ENCODE measurements at places on chromosomes 1 and 21.

GRCh38 chr1:237316352-237316751 is 274.4 kb downstream of the RYR2 start:
- H3K27me3 ChIP-seq, result no peaks in the 10 kb centered on the region
- DNase-seq, result no peak
- H3K4me1 ChIP-seq, result no peaks in the 10 kb centered on the region

GRCh38 chr1:165284454-165284853 is 72.1 kb downstream of the LMX1A start:
- no peaks in the 10 kb centered on the region for H3K4me1 ChIP-seq
- H3K36me3 ChIP-seq, result no peaks in the 10 kb centered on the region
- DNase-seq, result no peak
- H3K27ac ChIP-seq, result no peak overlapping the region
- H3K4me3 ChIP-seq, result no peak overlapping the region
- peaks cover 3% of the 10 kb centered on the region for H3K27me3 ChIP-seq

DNA sequence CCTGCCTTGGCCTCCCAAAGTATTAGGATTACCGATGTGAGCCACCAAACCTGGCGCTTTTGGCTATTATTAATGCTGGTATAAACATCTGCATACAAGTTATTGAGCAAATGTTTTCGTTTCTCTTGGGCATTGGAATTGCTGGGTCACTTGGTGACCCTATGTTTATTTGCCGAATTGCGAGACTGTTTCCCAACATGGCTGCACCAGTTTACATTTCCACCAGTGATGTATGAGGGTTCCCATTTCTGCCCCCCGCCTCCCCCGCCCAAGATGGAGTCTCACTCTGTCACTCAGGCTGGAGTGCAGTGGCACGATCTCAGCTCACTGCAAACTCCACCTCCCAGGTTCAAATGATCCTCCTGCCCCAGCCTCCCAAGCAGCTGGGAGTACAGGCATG is 20.9 kb downstream of the SFPQ start:
- H3K4me3 ChIP-seq, result no peak overlapping the region

GRCh38 chr1:242641461-242641860 is 117.0 kb upstream of the PLD5 start:
- no peaks in the 10 kb centered on the region for H3K27me3 ChIP-seq
- H3K36me3 ChIP-seq, result no peaks in the 10 kb centered on the region
- H3K27ac ChIP-seq, result no peak overlapping the region
- H3K4me1 ChIP-seq, result no peaks in the 10 kb centered on the region
- H3K4me3 ChIP-seq, result no peak overlapping the region
- DNase-seq, result no peak

DNA sequence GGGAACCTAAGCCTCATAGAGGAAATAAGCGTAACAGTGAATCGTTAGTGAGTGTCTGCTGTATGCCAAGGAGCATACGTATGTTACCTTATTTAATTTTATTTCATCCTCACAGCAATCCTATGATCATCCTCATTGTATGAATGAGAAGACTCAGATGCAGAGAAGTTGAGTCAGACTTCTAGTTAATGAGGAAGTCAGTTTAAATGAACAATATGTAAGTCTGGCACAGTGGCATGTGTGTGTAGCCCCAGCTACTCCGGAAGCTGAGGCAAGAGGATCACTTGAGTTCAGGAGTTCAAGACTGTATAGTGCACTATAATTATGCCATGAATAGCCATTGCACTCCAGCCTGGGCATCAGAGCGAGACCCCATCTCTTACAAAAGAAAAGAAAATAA is 148.0 kb downstream of the ZZZ3 start:
- no peak for DNase-seq
- H3K4me1 ChIP-seq, result no peaks in the 10 kb centered on the region
- H3K4me3 ChIP-seq, result no peak overlapping the region
- no peaks in the 10 kb centered on the region for H3K27me3 ChIP-seq
- no peak overlapping the region for H3K27ac ChIP-seq
- no peaks in the 10 kb centered on the region for H3K36me3 ChIP-seq

DNA sequence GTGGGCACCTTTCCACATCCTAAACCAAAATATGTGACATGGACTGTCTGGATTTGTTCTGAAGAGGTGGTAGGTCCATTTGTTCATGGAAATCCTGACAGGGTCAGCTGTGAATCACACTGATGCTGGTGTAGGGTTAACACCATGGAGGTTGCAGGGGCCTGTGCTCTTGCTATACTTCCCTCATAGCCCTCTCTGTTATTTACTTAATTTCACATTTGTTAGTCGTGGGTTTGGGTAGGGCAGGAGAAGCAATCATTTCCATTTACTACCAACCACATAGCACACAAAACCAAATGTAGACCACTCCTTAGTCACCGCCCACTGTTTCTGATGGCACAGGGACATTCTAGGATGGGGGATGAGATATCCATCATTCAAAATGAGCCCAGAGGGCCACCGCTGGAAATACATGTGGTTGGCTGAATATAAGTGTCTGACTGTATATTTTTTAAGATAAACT is 61.8 kb upstream of the POU2F1 start:
- H3K4me1 ChIP-seq, result peaks cover 5% of the 10 kb centered on the region
- H3K27me3 ChIP-seq, result no peaks in the 10 kb centered on the region
- no peak overlapping the region for H3K4me3 ChIP-seq

DNA sequence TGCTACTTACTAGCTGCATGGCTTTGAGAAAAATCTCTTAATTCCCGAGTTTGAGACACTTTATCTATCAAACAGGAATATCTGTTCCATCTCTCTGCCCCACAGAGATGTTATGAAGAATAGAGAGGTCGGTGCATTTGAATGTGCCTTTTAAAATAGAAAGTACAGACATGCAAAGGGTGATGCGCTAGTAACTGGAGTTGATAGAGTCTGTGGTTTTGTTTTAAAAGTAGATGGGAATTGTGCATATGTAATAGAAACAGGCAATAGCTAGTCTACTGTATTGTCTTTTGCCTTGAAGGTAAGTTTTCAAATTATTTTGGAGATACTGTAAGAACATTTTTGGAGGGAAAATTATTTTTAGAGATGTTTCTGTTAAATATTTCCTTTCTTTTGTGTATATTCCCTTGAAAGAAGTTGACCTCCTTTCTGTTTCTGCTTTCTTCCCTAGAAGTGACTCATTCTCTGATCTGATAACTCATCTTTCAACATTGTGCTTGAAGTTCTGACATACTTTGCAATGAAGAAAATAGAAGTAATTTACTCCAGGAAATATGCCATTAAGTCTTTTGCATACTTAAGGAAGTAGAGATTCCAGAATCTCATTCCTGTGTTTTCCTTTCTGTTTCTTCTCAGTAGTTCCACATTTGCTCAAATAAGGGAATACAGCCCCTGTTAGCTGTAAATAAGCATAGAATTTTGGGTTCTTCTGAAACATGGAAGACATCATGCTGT is 151.6 kb downstream of the SDCCAG8 start:
- H3K4me1 ChIP-seq, result no peaks in the 10 kb centered on the region
- no peaks in the 10 kb centered on the region for H3K27me3 ChIP-seq
- no peak overlapping the region for H3K4me3 ChIP-seq
- no peak for DNase-seq

DNA sequence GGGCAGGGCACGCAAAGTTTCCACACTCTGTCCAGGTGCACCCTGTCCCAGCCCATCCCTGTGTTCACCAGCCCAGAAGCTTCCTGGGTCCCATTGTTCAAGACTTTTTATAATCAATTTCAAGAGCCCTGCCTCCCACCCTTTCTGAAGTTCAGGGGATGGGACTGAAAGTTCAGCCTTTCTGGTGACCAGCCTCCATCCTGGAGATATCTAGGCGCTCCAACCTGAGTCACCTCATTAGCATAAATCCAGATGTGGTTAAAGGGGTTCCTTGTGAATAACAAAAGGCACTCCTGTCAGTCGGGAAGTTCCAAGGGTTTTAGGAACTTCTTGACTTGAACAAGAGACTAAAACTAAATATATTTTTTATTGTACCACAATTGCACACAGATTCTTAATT is 48.4 kb upstream of the RAP1A start:
- H3K4me1 ChIP-seq, result peaks cover 17% of the 10 kb centered on the region
- DNase-seq, result no peak
- H3K27me3 ChIP-seq, result no peaks in the 10 kb centered on the region
- H3K36me3 ChIP-seq, result no peaks in the 10 kb centered on the region

DNA sequence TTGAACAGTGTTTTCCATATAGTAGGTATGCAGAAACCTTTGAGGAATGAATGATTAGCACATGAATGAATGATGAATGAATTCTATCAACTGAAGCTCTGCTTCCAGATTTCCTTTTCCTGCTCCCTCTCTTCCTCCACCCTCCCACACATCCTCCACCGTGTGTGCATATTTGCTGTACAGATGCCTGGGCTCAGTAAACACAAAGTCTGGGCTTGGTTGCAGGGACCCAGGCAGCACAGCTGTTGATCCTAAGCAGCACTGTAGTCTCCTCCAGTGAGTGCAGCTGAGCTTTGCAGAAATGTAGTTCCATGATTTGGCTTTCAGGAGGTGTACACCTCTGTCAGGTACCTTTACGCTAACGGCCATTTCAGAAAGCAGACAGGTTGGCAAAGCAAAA is 611.7 kb downstream of the NUF2 start:
- H3K27me3 ChIP-seq, result no peaks in the 10 kb centered on the region
- H3K4me1 ChIP-seq, result no peaks in the 10 kb centered on the region
- H3K4me3 ChIP-seq, result no peak overlapping the region
- H3K36me3 ChIP-seq, result no peaks in the 10 kb centered on the region
- no peak for DNase-seq

DNA sequence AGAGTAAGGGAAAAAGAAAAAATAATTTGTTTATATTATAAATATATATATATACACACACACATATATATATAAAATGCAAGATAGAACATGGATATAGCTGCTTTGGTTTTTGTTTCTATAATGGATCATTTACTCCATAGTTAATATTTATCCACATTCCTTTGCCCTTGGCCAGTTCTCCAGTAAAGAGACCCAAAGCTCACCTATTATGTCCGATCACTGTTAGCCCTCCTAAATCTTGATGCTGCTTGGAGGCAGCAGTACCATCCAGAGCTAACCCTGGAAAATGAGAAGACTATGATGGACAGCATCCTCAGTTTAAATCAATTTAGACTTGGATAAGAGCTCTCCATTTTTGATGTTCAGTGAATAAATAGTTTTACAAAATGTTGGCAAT is 407.7 kb downstream of the PLPP3 start:
- no peaks in the 10 kb centered on the region for H3K4me1 ChIP-seq
- no peak overlapping the region for H3K27ac ChIP-seq
- H3K36me3 ChIP-seq, result no peaks in the 10 kb centered on the region

DNA sequence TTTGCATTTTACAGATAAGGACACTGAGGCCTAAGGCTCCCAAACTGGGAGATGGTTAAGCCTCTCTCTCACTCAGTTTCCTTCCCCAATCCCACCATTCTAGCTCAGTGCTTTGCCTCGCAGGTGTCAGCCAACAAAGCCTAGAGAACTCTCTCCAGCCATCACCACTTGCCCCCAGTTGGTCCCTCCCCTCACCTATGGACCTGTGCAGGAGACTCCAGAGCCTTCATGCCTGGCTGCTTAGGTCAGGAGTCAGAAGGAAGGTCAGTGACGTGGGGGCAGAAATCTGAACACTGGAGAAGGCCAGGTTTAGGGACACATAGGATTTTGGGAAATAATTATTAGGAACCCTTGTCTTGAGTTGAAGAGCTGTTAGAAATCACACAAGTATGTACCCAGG is 295.3 kb downstream of the PTPRU start:
- H3K27ac ChIP-seq, result no peak overlapping the region
- peaks cover 7% of the 10 kb centered on the region for H3K27me3 ChIP-seq
- H3K4me1 ChIP-seq, result no peaks in the 10 kb centered on the region
- no peak overlapping the region for H3K4me3 ChIP-seq
- DNase-seq, result no peak

GRCh38 chr1:205076245-205076761 is 8.0 kb downstream of the TMEM81 start:
- no peaks in the 10 kb centered on the region for H3K4me1 ChIP-seq
- no peak overlapping the region for H3K4me3 ChIP-seq
- DNase-seq, result no peak
- no peak overlapping the region for H3K27ac ChIP-seq
- H3K27me3 ChIP-seq, result no peaks in the 10 kb centered on the region
- H3K36me3 ChIP-seq, result no peaks in the 10 kb centered on the region

GRCh38 chr1:45266151-45266801 is 59.9 kb upstream of the ZSWIM5 start:
- H3K27me3 ChIP-seq, result no peaks in the 10 kb centered on the region
- no peak overlapping the region for H3K4me3 ChIP-seq
- H3K27ac ChIP-seq, result peak overlapping the region; percentile 84
- H3K4me1 ChIP-seq, result peaks cover 11% of the 10 kb centered on the region

DNA sequence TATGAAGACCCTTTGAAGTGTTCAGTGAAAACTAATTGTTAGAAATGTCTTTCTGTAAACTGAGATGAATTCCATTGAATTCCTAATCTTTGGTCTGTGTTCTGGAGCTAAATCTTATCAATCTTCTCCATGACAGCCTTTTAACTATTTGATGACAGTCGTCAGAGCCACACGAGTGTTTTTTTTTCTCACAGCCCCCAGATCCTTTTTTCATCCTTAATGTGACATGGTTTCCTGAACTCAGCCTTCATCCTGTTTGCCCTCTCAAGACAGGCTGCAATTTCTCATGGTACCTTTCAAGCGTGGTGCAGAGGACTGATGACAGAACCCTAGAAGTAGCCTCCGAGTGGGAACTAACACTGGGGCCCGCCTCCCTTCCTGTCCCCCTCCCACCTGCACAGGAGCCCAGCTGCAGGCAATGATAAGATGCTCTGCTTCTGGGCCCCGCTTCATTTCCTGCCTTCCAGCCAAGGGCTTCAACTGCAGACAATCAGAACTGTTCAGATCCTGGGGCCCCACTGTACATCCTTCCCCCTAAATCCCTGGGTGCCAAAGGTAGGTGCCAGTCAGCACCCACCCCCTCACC is 114.6 kb upstream of the VAV3 start:
- H3K27ac ChIP-seq, result no peak overlapping the region
- H3K27me3 ChIP-seq, result no peaks in the 10 kb centered on the region
- no peaks in the 10 kb centered on the region for H3K4me1 ChIP-seq
- no peak overlapping the region for H3K4me3 ChIP-seq
- no peaks in the 10 kb centered on the region for H3K36me3 ChIP-seq
- peak; percentile 22 for DNase-seq

- peaks cover 37% of the 10 kb centered on the region for H3K4me1 ChIP-seq
- H3K36me3 ChIP-seq, result no peaks in the 10 kb centered on the region
- no peaks in the 10 kb centered on the region for H3K27me3 ChIP-seq
- H3K27ac ChIP-seq, result no peak overlapping the region
These were observed 35.2 kb downstream of the SPEN start for GRCh38 chr1:15882665-15883064.

DNA sequence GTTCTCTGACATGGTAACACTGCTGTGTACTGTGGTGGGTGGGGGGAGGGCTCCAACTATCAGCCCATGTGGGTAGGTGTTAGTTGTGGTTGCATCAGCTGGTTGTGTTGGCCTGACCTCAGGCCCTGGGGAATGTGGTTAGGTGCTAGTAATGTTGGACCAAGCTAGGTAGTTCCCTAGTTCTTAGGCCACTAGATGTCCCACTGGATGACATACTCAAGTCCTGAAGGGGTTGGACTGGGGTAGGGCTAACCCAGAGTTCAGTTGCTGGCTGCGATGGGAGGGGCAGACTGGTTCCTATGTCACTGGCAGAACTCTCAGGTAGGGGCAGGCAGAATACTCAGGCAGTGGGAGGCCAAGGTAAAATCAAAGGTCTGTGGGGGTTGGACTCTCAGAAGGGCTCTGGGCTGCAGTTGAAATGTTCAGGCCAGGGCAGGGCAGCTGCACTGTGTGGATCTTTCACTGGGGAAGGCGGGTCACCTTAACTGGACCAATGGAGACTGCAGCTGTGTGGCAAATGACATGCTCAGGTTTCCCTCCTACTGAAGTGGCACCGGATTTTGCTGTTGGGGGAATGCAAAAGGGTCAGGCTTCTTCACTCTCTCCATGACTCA is 870.7 kb downstream of the LRRIQ3 start:
- no peak overlapping the region for H3K27ac ChIP-seq
- H3K27me3 ChIP-seq, result no peaks in the 10 kb centered on the region
- no peaks in the 10 kb centered on the region for H3K4me1 ChIP-seq
- no peak for DNase-seq
- H3K36me3 ChIP-seq, result no peaks in the 10 kb centered on the region
